ENCODE measurements at places on chromosomes 5 and 9. TPM values are rescaled to one million over a fixed set of nuclear protein-coding genes. Genes with fewer than 3 reads are reported as not detected.

DNA sequence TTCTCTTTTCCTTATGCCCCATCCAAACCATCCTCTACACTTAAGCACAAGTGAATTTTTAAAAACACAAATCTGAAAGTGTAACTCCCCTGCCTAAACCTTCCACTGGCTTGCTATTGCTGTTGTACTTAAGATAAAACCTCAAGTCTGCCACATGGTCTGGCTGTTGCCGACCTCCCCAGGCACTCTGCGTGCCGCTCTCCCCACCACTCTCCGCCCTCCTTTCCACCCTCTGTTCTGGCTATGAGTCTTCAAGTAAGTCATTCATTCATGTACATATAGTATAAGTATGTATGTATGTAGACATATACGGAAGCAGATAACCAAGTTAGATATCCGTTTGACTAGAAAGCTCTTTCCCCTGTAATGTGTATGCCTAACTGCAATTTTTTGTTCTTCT lies 94.7 kb upstream of the ANKRD55 start:
- no peak for DNase-seq

The PFDN1 gene
- 34.3 TPM for total RNA-seq

DNA sequence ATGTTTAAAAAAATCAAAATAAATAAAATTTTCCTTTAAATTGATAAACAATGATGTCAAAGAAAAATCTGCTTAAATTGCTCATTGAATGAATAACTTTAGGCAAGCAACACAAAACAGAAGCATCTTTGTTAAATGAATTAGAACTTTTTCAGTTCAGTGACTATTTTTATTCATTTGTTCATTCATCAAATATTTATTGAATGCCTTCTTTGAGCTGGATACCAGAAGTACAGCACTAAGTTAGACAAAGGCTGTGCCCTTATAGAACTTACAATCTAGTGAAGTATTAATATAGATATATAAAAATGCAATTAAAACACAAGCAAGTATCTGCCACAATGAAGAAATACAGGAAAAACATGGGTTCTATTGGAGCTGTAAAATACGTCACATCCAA lies 10.8 kb downstream of the FNIP1 start:
- DNase-seq: no peak

The GPBP1 gene
- total RNA-seq: 171 TPM

DNA sequence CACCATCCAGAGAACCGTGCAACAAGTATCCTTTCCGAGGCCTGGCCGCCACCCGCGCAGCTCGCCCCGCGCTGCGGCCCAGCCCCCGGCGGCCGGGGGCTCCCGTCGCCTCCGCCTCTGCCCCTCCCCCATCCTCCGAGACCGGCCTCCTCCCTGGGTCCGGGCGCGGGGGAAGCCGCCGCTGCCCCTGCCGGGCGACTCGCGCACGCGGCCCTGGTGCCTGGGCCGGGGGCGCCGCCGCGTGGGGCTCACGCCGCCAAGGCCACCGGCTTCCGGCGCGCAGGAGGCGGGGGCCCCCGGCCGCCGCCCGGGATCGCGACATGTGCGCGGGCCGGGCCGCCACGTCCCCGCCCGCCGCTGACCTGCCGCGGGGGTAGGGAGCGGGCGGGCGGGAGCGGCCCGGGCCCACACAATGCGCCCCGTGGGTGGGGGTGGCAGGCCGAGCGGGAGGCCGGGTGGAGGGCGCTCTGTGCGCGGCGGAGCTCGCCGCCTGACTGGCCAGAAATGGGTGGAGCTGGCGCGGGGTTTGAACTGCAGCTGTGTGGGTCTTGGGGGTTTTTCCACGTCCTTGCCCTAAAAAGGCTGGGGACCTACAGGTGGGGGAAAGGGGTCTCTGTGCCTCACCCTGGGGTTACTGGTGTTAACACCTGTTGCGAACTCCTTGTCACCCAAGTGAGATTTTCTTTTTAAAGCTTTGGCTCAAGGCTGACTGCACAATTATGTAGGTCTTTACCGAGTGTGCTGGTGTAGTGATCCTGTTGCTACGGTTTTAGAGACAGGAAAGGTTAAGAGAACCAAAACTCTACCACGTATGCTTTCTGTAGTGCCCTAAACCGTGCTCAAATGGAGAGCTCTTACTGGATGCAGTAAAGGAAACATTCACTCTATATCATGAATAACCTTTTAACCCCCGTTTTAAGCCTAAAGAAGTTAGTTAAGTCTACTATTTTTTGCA lies 32.3 kb downstream of the TNPO1 start:
- peak; percentile 56 for DNase-seq

DNA sequence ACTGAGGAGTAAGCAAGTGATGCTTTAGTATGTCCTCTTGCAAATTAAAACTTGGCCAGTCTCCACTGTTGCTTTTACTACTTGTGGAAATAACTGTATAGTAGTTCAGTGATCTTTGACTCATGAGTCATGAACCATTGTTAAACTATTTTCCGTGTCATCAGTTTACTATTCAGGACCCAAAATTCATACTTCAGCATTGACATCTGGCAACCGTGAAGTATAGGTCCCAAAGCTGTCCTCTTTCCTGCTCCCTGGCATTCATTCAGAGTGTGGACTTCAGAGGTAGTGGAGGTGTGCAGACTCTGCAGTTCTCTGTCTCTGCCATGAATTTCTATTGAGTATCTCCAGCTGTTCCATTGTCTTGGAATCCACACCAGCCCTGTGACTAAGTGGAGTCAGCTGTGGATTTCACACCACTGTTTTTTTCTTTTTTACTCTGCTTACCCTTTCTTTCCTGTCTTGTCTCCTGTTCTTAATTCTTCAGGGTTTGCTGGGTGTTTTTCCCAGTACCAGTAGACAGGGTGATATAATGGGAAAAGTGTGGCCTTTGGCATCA lies 7.5 kb downstream of the TDRD7 start:
- DNase-seq: no peak

DNA sequence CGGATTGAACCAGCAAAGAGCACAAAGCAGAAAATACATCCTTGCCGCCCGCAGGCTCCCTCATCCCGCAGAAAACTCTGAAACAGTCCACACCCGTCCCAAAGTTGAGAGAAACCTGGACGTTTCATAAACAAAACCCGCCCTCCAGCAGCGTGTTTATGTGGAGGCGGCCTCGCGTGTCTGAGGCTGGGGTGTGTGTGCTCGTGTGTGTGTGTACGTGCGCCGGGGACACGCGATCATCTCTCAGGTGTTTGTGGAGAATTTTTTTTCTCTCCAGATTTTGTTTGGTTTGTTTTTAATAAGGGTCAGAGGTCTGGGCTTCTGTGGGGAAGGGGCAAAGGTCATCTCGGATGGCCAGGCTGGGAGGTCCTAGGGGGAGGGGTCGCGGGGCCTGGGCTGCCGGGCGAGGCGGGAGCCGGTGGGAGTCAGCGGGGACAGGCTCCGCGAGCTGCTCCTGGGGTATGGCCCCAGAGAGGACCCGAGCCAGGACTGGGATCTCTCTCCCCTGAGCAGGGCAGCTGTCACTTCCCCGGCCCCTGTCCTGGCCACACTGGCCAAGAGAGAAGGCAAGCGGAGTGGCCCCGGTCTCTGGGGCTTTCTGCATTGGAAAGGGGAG lies 206.4 kb downstream of the C9orf50 start:
- peak; percentile 62 for DNase-seq

DNA sequence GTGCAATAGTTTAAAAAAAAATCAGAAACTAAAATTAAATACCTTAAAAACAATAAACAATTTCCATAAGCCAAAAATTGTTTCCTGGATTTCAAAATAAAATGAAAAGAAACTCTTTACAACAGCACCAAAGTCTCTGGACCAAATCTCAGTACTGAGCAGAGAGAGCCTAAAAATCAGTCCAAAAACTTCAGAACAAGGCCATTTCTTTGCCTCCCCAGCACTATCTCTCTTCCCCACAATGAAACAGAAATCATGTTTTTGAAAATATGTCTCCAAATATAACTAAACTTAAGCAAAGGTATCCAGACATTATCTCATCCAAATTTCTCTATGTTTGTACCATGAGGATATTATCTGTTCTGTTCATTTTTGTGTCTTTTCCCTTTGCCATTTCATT lies 1.0 kb downstream of the FREM1 start:
- no peak for DNase-seq

The TCF7 gene
- 234 TPM for total RNA-seq

- DNase-seq: no peak
Observed at GRCh38 chr5:150781706-150782614, 3.4 kb downstream of the SMIM3 start.

GRCh38 chr9:91033797-91034196 lies 232.2 kb downstream of the SYK start:
- DNase-seq: peak; percentile 61

DNA sequence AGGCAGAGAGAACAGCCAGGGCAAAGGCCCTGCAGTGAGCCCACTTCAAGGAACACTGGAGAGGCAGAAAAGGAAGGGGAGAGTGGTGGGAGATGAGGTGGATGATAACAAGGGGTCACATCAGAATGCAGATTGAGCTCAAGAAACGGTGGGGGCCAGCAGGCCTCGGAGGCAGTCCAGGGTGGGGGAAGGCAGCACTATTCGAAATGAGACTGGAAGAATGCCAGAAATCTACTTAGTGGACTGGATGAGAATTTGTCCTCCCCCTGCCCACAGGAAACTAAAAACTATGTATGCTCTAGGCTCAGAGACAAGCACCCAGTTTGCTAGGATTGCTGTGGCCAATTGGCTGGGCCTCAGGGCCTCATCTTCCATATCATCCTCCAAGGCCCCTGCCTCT lies 148.7 kb downstream of the ADAMTS12 start:
- DNase-seq: no peak

The DNAI1 gene
- total RNA-seq: not detected

DNA sequence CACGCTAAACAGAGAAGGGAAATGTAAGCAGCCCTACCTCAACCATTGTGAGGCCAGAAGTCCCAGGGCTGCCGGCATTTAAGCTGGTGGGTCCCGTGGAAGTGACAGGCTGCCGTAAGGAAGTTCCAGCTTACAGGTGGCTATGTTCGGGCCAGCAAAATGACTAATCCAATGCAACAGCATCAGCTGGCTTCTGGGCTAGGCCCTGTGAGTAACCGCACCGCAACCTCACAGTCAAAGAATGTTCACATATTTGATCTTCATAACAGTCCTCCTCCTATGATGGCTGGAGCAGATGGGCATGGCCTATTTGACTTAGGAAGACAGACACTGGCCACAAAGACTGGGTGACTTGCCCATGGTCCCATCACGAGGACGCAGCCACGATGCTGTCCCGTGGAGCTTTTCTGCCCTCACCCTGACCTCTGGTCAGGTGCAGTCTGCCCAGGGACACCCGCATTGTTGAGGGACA lies 88.2 kb downstream of the LIFR start:
- DNase-seq: no peak

DNA sequence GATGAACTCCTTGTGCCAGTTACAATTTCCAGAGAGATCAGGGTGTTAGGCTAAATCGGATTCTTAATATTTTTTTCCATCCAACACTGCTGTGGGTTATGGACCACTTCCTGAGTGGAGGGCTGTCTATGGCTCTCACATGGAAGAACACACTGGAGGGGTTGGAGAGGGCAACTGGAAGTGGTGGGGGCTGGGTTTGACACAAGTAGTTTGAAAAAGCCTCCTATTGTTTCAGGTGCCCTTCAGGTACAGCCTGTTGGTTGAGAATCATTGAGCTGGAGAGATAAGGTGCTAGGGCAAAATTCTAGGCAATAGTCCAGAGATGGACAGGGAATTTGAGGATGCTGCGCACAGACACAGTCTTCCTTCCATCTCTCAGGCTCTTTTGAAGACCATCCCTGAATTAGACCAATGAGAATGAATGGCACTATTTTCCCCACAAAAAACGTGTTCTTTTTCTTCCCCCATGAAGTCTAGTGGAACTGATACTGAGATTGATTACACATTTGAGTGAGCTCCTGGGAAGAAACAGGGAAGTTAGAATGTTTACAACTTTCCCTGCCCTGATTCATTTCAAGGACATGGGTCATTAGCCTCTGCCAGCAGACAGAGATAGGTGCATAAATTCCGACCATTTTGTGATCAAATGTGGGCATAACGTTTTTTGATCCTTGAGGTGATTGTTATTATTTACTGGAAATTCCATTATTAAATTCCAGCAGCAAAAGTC lies 87.7 kb downstream of the ACER2 start:
- no peak for DNase-seq

GRCh38 chr5:169410996-169411783 lies 110.3 kb upstream of the SLIT3 start:
- DNase-seq: no peak

DNA sequence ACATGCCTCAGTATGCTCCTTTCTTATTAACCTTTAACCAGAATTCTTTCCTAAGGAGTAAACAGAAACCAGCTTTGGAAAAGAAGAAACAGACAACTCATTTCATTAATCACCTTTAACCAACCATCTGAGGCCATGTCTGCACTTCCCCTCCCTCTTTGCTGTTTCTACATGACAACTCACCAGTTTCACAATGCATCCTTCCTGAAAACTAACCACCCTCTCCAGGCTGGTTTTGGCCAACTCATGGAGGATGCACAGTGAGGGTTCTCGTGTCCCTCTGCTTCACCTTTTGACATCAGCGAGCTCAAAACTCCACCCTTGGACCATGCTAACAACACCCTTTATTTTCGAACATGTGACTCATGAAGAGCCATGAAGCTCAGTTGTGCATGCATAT lies 244.1 kb downstream of the ELAVL2 start:
- no peak for DNase-seq

DNA sequence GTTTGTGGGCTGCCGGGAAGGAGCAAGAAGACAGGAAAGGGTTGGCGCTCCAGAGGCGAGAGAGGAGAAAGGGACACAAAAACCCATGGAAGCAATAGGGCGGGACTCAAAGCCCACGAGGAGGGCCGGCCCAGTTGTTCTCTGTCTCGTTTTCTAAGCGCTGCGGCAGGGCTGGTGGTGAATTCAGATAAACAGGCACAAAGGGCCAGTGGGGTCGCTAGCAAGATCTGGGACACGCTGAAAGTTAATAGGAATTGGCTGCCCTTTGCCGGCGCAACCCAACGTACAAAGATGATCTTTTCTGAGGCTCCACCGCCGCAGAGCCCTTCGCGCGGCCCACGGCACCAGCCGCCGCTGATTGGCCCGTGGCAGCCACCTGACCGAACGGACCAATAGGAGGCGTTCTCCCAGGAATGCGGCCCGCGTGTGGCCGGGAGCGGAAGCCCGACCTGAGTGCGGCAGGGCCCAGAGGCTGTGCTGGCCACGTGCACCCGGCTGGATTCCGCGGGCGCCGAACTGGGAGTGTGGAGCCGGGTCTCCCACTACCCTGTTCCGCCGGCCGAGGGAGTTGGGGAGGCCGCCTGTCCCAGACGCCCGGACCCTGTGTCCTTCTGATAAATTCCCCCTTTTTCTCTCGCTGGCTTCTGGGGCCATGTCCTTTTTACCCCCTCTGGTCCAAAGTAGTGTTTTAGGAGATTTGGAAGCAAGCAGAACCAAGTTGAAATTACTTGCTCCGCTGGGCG lies 16.8 kb upstream of the NSD1 start:
- DNase-seq: peak; percentile 73

The BAAT gene
- total RNA-seq: 0.15 TPM

GRCh38 chr5:120464627-120465435 lies 731 bp downstream of the PRR16 start:
- DNase-seq: no peak

GRCh38 chr5:153489611-153490010 lies 859 bp upstream of the GRIA1 start:
- DNase-seq: no peak

The BARHL1 gene
- not detected for total RNA-seq
